ENCODE measurements at places on chromosomes 1 and 21.

DNA sequence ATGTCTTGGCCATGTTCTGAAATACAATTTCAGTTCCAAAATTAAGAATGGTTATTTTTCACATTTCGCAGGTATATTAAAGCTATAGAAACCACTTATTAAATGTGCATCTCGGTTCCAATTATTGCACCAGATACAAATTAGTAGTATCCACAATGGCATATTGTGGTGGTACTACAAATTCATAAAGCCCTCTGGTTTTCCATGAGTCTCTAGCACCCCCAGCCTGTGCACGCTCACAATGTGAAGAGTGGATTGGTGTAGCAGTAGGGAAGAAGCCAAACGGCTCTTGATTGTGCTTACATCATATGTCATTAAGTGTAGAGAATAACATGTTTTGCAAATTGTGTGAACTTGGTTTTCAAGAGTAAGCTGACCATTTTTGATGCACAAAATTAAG lies 1.9 kb upstream of the BRINP3 start:
- no peak for DNase-seq

DNA sequence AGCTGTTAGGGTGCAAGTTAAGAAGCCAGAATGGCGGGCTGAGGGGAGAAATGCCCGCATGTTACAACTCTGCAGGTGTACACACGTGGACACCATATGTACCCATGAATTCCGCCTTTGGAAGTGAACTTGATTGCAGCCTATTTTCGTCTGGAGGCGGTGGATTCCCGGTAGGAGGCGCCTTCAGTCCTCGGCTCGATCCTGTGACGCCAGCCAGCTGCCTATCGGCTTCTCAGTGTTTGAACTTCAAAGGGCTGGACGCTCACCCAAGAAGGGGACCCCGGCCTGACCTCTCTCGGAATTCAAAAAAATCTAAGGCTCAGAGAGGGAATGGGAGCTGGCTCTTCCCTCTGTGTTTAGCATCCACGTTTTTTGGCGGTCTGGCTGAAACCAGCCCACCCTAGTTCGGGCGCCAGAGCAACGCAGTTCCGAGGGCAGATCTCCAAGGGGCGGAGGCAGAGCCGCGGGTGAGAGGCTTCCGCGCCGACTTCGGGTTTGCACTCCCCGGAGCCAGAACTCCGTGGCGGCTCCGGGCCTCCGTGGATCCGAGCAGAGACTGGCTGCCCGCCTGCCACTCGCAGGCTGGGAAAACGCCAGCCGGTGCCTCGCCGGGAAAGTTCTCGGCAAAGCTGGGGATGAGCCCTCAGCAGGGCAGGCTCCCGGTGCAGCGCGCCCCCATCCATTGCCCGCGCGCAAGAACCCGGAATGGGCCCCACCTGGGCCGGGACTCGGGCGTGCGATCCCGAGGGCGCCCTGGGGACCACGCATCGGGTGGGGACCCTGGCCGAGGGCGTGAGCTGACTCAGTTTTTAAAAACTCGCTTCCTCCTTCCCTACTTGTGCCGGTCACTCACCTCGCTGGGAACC lies 996 bp upstream of the TMEM51 start:
- DNase-seq, result no peak

- no peak for DNase-seq
Observed at GRCh38 chr21:38830671-38831525, 25.2 kb downstream of the ETS2 start.

DNA sequence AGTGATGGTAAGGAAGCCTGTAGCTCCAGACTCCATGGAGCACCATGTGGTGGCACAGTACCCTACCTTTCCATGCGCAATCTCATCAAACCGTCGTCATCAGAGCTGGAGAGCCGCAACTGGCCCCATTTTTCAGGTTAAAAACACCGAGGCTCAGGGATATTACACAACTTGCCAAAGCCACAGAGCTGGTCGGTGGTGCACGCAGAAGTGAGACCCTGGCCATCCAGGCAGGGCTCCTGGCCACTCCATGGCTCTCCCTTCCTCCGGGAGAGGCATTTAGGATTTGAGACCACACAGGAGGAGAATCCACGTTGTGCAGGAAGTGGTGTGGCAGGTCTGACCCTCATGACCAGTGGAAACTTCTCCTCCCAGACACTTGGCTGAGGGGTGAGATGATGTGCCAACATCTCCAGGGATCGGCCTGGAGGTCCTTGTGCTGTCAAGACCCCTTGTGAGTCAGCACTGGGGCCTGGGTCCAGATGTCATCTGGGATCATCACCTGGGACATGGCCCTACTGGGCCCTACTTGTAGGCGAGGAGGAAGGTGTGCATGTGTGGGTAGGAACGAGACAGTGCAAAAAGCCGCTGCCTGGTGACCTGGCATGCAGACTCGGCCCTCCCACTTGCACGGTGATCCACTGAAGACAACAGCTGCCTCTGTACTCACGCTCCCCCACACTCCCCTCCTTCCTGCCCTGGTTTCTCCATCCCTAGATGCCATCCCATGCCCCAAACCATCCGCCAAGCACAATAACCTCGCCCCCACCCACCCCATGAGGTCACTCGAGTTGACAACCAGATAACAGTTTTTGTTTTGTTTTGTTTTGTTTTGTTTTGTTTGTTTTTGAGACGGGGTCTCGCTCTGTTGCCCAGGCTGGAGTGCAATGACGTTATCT lies 10.4 kb downstream of the TFF3 start:
- no peak for DNase-seq

DNA sequence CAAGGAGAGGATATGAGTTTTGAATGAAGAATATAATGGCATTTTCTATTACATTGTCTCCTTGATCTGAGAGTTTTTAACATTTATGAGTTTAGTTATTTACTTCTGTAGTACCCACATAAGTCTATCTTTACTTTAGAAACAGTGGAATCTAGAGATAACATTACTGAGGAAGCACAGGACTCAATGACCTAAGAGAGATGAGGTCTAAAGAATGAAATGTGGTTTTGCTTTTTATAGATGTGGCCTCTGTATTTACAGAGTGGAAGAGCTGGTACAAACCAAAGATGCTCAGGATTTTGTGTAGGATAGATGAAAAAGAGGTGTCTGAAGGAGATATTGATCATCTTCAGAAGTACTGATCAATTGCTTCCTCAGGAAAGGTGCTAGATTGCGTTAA lies 177.3 kb downstream of the KCTD3 start:
- DNase-seq, result no peak

DNA sequence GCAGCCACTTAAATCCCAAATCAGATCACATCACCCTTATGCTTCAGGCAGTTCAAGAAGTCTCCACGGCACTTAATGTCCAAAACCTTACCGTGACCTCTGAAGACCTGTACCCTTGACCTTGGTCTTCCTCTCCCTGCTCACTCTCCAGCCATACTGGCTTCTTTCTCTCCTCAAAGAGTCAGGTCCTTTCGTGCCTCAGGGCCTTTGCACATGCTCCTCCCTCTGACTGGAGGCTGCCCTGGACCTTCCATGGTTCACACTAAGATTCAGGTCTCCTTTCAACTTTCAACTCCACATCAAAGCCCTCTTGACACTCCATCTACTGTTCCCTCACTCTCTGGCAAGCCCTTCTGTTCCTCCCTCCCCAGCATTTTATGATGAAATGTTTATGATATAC lies 289.9 kb upstream of the VAMP3 start:
- DNase-seq, result no peak

DNA sequence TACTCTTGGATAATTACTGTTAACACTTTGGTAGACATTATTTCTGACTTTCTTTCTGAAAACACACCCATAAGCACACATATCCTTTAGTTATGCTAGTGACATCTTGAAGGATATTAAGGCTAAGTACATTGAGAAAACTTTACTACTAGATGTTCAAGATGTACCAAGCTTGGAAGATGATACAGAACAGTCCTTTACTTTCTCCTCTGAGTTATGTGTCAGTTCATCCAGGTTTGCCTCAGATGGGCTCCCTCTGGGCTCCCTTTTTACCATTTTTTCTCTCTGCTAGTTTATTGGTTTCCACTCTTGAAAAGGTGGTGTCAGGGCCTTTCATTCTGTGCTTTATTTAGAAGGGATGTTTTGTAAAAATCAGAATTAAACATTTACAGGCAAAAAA lies 172.3 kb downstream of the S1PR1 start:
- DNase-seq, result no peak

DNA sequence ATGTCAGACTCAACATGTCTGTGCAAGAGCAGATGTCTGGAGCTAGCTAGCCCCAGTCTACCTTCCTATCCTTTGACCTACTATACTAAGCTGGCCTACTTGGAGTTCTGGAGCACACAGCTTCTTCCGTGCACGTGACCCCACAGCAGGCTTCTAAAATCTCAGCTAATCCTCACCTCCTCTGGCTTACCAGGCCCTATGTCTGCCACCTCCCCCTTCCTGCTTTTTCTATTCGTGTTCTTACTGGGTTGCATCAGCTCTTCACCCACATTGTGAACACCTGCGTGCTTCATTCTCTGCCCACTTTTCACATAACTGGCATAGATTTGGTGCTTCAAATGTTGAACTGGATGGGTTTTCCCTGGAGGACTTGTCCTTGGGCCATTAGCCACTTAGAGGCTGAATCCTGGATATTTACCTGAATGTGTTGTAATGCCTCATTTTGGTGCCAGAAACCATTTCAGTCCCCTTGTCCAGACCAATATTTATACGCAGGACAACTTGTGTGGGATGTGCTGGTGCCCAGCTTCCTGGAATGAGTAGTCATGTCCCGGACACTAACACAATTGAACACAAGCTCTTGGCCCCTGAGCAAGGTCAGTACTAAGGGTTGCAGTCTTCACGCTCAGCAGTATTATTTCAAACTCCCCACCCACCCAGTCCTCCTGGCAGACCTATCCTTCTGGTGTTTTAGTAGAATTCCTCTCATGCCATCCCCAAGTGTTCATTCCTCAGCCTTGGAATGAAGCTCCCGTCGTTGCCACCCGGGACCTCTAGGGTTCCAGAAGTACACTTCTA lies 24.0 kb downstream of the TENT5C start:
- no peak for DNase-seq

- peak; percentile 58 for DNase-seq
Observed at GRCh38 chr1:112390775-112391602, 5.0 kb upstream of the CTTNBP2NL start.

- no peak for DNase-seq
Observed at GRCh38 chr1:32863218-32863880, 7.4 kb downstream of the FNDC5 start.

GRCh38 chr1:53112861-53113260 lies 29.6 kb downstream of the SLC1A7 start:
- no peak for DNase-seq

DNA sequence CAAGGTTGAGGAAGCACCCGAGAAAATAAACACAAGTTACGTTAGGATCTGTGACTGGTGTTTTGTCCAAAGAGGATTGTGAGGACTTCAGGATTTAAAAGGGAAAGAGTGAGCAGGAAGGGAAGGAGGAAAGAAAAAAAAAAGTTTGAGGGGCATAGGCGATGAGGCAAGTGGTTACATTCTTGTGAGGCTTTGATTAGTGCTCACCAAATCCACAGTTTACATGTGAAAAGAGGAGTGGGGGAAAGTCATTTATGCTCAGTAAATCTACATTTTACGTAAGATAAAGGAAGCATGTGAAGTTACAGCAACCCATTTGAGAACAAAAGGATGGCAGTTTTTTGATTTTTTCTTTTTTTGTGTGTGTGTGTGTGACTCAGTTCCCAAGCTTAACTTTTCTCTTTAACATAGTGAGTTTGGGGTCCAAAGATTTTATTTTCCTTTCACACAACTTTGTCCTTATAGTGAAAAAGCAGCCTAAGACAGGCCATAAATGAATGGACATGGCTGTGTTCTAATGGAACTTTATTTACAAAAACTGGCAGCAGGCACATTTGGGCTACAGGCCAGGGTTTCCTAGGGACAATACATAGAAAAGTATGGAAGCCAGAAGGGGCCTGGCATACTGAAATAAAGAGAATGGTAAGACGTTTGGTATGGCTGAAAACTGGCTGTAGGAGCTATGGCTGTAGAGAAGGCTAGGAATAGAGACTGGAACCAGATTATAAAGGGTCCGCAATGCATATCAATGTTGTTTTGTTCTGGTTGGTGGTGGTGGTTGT lies 121.7 kb downstream of the FGGY start:
- no peak for DNase-seq

DNA sequence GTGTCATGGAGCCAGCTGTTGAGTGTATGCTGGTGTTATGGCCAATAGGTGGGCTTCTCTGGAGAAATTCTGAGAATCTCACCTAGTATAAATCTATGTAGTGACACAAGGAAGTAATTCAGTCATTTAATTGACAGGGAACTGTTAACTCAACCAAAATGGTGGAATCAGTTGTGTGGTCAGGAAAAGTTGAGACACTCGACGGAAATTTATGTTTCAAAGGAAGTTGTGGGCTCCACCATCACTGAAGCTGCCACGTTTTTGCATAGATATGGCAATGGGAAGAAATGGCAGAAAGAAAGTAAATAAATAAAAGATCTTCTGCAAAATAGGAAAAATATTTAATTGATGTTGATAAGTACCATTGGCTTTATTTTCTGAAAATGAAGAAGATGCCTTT lies 84.5 kb downstream of the ATP6V1G3 start:
- no peak for DNase-seq

DNA sequence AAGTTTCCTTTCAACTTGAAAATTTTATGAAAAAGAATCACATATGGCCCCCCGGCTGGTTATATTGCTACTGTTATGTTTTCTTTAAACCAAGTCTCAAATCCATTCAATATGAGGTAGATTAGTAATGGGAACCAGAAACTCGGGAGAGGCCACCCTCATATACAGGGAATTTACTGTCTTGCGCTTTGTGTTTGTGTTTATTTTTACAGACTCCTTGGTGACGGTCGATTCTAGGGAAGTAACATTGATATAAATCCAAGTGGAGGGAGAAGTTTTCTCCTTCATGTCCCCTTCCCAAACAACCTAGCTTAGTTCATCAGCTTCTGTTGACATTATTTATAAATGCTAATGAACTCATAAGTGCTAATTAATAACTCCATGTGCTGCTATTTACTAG lies 163.5 kb upstream of the LMO4 start:
- DNase-seq, result no peak

GRCh38 chr1:231590453-231591198 lies 36.0 kb upstream of the DISC1 start:
- no peak for DNase-seq

DNA sequence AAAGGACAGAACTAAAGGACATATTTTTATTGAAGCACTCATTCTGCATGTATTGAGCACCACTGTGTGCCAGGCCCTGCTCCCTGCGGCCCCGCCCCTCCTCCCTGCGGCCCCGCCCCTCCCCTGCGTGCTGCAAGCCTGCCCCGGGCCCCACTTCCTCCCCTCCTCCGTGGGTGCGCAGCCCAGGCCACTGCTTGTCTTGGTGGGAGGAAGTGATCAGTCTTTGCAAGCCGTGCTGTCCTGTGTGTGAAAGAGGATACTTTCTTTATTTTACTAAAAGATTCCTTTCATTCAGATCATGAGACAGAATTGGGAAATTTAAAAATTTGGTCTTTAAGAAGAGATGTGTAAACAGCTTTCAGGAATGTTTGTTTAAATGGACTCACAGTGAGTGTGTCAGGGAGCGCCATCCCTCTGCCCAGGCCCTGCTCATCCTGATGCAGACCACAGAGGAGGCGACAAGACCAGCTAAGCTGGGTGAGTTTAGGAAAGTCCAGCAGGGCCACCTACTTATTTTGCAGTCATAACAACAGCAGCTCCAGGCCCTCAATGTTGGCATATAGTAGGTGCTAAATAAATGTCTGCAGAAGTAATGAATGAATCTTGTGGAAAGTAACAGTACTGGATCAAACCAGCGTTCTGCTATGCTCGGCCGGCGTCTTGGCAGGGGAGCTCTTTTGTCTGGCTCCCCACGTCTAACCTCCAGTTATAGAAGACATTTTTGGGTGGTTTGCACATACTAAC lies 88.3 kb upstream of the SELENON start:
- DNase-seq, result peak; percentile 20

- no peak for DNase-seq
Observed at GRCh38 chr1:106304106-106304505, 752.4 kb upstream of the PRMT6 start.
